HCEC 1CT (cell line): ENCODE measurements at places on chromosomes 11 and 22.
A peak's percentile ranks its signal among the peaks of the same experiment; 100 is the strongest.

DNA sequence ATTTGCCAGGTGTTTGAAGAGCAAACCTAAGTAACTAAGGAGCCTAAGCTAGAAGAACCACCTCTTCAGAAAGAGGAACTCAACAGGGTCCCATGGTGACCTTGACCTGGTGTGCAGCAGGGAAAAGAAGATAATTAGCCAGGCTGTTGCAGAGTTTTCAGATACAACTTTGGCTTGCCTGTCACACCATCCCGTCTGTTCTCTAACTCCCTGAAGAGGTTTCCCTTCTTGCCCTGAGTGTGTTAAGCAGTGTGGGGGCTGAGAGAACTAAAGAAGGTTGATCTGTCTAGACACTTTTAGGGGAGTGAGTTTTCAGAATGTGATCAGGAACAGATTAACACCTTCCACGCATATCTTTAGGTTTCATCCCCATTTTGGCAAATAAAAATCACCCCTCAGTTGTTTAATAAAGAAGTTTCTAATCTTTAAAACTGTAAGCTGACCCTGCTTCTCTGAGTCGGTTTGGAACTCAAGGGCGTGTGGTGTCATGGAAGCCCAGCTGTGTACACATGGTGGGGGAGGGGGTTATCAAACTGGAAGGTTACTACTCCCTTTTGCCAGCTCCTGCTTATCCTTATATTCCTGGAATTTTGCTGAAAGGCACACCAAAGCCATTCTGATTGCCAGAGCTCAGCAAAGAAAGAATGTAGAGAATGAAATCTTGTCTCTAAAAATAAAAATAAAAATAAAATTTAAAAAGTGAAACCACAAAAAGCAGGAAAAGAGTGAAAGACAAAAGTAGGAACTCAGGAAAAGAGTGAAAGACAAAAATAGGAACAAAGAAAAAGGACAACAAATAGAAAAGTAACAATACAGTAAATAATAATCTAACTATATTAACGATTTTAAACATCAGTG lies 70.2 kb downstream of the DBX1 start:
- no peak for DNase-seq

GRCh38 chr11:13225038-13226001 lies 52.3 kb upstream of the BMAL1 start:
- no peak for DNase-seq

DNA sequence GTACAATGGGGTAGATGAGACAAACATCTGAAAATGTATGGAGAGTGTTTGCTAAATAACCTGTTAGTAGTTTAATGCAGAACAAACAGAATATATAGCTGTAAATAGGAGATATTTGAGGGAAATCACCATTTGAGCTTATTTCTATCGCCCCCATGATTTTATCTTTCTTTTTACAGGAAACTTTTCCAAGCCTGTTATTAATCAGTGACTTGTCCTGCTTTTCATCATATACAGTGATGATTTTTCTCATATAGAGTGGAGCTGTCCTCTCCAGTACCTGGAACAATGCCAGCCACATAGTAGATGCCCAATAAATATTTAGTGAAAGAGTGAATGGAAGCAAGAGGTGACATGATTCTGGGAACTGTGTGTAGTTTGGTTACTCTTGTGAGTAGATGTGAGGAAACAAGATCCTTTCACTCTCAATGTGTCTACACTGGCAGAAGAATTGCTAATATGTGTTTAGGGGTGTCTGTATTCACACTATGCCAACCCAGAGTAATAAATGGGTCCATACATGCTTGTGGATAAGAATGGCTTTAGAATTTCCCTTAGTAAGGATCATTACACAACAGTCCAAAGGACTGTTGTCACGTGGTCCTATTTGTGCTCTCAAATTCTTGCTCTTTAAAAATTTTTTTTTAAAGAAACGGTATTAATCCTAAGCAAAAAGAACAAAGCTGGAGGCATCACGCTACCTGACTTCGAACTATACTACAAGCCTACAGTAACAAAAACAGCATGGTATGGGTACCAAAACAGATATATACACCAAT lies 2.3 kb upstream of the PTS start:
- DNase-seq, result no peak

GRCh38 chr11:3854660-3854976 lies 846 bp upstream of the STIM1 start:
- no peak for DNase-seq

- peak; percentile 56 for DNase-seq
Observed at GRCh38 chr11:86365546-86365945, 9.1 kb upstream of the CCDC81 start.

DNA sequence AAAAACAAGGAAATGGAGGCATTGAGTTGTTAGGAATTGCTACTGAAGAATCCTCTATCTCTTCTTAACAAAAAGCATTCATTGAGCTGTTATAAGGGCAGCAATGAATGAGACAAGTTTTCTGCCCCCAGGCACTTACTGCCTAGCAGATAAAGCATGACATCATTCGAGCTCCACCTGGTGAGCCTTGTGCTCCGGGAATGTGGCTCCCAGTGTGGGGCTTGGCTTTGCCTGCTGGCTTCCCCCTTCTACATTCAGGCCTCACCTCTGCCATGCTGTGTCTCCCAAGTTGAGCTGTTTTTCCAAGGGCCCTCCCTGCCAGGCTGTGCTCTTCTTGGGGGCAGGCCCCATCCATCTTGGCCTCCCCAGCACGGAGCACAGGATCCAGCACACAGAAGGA lies 56.9 kb upstream of the EIF3D start:
- no peak for DNase-seq

DNA sequence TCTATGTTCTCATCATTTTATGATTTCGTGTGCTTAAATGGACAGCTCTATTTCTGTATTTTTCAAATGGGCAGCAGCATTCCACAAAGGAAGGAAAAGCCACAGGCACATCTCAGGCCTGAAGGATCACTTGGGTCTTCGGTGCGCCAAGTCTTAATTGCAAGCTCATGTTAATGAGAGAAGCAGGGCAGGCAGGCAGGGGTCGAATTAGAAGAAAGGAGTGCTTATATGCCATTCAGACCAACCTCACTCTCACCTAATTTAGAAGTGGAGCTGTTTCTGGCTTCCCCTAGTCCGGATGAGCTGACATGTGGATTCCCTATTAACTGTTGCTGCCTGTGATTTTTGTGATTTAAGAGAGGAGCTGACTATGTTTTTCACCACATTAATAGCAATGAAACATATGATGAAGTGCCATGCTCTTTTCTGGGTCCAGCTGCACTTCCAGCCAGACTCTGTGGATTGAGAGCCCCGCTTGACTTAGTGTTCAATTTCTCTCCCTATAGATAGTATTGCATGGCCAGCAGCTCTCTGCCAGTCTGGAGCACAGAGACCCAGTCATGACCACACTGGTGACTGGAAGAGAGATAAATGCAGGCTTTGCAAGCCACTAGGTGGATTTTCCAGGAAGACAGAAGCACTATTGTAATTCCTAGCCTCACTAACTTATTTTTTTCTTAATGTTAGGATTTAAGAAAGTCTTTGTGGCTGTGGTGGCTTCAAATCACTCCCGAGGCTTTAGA lies 373.9 kb upstream of the FAT3 start:
- DNase-seq, result no peak

GRCh38 chr11:66418168-66418985 lies 2.5 kb upstream of the NPAS4 start:
- peak; percentile 98 for DNase-seq

GRCh38 chr22:27472975-27473374 lies 328.6 kb downstream of the MN1 start:
- no peak for DNase-seq

DNA sequence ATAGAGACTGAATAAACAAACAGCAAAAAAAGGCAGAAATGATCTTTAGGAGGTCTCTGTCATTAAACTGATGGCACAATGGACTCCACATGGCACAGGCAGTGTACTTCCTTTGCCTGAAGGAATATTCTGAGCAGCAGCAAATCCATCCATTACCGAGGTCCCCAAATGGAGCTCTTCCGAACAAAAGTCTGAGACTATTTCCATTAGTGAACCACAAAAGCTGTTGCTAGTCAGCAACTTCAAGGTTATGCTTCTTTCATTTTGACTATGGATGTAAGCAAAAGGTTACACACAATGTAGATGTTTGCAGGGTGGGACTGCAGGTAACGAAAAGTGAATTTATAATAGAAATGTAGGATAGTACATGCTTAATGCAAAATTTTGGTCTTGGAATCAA lies 14.5 kb downstream of the NARS2 start:
- no peak for DNase-seq

- DNase-seq, result no peak
Observed at GRCh38 chr11:104465321-104465720, 301.4 kb upstream of the PDGFD start.

GRCh38 chr11:44632466-44633123 lies 67.1 kb downstream of the CD82 start:
- DNase-seq, result peak; percentile 9

DNA sequence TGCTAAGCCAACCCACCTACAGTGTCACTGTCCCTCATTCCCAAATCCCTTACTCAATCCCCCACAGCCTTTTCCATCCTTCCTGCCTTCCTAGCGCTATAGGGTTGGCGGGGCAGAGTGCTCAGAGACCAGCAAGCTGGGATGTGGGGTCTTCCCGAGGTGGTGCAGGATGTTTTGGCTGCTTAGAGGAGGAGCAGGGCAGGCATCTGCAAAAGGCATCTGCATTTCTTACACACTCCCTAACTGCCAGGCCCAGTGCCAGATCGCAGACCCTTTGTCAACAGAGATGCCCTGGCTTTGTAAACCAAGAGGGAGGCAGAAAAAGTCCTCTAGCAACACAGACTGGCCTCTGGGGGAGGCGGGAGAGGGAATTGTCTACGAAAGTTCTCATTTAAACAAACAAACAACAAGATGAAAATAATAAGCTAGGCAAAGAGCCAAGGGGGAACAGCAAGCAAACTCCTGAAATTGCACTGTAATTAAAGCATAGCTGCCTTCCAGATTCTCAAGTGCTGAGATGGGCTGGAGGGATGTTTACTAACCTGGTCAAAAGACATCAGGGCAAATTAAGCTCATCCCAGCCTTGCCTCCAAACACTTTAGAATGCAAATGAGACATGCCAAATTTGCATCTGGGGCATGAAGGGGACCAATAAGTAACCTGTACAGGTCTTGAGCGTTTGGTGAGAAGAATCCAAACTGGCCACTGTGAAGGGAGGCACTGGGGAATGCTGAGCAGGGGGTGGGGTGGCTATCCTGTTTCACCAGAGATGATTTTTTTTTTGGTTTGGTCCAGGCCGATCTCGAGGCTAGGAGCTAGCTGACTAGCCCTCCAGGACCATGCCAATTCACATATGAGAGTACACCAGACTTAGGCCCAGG lies 38.1 kb upstream of the ADA2 start:
- no peak for DNase-seq

GRCh38 chr11:95453616-95454171 lies 222.7 kb upstream of the SESN3 start:
- DNase-seq, result peak; percentile 21

GRCh38 chr22:19892925-19893324 lies 38.3 kb upstream of the GNB1L start:
- no peak for DNase-seq

DNA sequence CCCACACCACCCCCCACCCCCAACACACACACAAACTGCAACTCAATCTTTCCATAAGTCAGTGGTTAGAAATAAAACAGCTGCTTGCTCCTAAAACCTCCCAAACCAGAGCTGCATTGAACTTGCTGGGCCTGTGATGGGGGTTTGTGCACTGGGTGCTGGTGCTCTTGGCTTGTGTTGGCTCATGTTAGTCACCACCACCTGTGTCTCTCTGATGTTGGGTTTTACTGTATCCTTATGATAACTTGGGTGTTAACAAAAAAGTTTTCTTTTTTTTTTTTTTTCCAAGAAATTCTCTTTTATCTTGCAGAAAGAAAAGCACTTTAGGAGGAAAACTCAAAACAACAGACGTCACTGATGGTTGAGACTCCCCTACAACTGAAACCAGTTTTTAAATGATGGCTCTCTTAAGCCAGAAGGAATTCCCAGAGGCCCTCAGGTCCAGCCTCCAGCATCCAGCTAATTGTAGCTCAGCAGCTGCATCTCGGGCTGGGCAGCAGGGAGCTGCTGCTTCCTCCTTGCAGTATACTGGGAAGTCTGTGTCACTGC lies 79.9 kb upstream of the DRD2 start:
- no peak for DNase-seq

GRCh38 chr11:126711977-126712625 lies 288.5 kb downstream of the KIRREL3 start:
- no peak for DNase-seq

DNA sequence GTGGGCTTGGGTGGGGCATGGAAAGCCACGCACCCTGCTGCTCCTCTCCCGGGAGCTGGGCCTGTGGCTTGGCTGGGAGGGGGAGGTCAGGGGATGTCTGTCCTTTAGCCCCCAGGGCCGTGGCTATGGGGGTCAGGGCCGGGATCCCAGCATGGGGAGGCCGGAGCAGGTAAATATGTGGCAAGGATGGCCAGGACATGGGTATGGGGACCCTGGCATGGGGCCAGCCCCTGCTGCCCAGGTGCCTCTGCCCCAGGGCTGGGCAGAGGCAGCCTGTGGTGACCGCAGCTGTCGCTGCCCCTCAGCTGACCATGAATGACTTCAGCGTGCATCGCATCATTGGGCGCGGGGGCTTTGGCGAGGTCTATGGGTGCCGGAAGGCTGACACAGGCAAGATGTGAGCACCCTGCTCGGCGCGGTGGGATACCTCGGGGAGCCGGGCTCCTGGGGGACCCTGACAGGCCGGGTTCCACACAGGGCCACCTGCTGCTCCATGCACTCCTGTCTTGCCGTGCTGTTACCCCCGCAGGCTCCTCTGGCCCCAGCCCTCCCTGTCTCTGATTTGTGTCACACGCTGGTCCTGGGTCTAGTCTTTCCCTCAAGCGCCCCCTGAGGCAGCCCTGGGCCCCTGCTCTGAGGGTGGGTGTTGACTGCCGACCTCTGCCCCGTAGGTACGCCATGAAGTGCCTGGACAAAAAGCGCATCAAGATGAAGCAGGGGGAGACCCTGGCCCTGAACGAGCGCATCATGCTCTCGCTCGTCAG lies 8.1 kb upstream of the ANKRD13D start:
- no peak for DNase-seq

DNA sequence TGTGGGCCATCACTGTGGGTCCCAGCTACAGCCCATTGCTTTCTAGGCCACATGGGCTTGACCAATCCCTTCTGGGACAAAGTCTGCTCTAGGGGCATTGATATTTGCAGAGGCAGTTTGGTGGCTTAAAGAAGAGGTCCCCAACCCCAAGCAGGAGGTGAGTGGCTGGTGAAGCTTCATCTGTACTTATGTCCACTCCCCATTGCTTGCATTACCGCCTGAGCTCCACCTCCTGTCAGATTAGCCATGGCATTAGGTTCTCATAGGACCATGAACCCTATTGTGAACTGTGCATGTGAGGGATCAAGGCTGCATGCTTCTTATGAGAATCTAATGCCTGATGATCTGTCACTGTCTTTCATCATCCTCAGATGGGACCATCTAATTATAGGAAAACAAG lies 54.4 kb upstream of the CADM1 start:
- no peak for DNase-seq

GRCh38 chr11:115618428-115618827 lies 114.2 kb upstream of the CADM1 start:
- no peak for DNase-seq
